ENCODE measurements at places on chromosomes 11 and 22.

- DNase-seq: peak; percentile 52
Observed at GRCh38 chr22:35601743-35602615, 15.2 kb downstream of the MB start.

- DNase-seq: no peak
Observed at GRCh38 chr22:23102002-23102655, 31.8 kb downstream of the GNAZ start.

GRCh38 chr11:64266339-64266738 lies 15.0 kb downstream of the PLCB3 start:
- DNase-seq: no peak

DNA sequence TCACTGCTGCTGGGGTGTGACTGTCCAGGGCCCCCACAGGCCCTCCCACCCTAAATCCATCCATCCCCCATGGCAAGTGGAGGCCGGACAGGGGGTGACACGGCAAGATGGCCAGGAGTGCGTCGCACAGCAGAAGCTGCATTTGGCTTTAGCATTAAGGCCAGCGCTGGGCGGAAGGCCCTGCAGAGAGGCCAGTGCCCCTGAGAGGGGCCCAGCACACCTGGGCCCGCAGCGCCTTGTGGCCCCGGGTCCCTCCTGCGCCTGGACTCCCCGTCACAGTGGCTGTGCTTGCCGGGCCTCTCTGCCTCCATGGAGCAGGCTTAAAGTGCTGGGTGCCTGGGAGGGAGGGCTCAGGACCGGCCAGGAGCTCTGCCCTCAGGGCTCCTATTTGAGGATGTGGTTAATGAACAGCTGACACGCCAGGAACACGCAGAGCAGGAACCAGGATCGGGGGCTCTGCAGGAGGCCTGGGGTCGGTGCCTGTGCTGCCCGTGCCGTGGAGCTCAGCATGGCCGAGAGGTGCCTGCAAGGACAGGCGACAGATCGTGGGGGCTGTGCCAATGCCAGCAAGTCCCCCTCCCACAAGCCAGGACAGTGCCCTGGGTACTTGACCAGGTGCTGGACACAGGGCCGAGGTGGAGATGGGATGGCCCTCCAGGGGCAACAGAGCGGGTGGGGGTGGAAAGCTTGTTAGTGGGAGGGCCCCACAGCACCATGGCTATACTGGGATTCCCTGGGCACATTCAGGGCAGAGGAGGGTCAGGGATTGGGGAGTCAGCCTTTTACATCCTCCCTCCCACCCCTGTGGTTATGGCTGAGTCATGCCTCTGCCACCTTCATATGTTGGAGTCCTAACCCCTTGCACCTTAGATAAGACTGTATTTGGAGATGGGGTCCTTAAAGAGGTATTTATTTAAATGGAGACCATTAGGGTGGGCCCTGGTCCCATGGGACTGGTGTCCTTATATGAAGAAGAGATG lies 30.9 kb upstream of the CARS1 start:
- no peak for DNase-seq

DNA sequence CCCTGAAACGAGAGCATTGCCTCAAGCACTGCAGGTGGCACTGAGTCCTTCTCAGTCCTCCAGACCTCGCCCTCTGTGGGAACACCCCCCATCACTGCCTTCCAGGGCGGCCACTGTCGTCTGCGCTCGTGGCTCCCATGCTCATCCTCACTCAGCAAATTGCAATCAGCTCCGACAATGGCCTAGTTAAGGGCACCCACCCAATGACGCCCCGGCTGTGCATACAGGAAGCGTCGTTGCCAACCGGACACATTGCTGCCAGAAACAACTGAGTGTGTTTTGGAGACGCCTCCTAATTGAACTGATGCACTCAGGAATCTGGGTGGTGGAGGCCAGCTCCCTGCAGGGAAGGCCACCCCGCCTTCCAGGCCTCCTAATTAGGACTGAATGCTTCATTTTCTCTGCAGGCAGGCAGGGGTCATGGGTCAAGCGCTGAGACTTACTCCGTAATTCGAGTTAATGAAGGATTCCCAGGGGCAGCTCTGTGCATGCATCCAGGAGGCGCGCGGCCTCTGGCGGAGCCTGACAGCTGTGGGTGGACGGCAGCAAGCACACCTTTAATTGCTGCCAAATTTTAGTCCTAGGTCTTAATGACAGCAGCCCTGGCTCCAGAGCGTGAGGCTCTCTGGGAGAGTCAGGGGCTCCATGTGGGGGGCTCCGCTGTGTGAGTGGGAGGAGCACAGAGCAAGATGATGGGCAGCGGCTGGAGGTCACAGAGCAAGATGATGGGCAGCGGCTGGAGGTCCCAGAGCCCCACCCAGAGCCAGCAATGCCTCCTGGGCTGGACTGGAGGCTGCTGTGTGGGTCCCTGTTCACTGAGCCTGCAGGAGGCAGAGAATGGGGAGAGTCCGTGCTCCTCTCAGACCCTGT lies 199.0 kb downstream of the BRD1 start:
- DNase-seq: no peak

GRCh38 chr11:64366751-64367150 lies 7.8 kb downstream of the RPS6KA4 start:
- no peak for DNase-seq

GRCh38 chr11:126514061-126514693 lies 158.7 kb downstream of the ST3GAL4 start:
- DNase-seq: no peak

DNA sequence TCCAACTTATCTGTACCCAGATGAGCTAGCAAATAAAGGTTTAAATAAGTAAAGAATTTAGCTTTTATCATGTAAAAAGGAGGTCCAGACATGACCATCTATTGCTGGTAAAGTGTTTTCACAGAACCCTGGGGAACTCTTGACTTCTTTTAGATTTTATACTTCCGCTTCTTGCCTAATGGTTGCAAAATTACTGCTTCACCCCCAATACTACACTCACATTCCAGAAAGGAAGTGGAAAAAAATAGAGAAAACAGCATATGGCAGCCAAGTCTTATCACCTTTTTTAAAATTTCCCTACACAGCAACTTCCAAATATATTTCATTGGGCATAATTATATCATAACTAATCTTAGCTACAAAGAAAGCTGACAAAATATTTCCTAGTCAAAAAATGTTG lies 12.1 kb downstream of the BBOX1 start:
- no peak for DNase-seq

DNA sequence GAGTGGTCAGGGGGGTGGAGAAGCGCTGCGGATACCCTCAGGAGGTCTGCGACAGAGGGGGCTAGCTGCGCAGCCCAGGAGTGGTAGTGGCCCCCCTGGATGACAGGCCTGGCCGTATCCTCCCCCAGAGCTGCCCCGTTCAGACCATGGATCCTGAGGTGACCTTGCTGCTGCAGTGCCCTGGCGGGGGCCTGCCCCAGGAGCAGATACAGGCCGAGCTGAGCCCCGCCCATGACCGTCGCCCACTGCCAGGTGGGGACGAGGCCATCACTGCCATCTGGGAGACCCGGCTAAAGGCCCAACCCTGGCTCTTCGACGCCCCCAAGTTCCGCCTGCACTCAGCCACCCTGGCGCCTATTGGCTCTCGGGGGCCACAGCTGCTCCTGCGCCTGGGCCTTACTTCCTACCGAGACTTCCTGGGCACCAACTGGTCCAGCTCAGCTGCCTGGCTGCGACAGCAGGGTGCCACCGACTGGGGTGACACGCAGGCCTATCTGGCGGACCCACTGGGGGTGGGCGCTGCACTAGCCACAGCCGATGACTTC lies 505 bp downstream of the NUDT22 start:
- DNase-seq: no peak

DNA sequence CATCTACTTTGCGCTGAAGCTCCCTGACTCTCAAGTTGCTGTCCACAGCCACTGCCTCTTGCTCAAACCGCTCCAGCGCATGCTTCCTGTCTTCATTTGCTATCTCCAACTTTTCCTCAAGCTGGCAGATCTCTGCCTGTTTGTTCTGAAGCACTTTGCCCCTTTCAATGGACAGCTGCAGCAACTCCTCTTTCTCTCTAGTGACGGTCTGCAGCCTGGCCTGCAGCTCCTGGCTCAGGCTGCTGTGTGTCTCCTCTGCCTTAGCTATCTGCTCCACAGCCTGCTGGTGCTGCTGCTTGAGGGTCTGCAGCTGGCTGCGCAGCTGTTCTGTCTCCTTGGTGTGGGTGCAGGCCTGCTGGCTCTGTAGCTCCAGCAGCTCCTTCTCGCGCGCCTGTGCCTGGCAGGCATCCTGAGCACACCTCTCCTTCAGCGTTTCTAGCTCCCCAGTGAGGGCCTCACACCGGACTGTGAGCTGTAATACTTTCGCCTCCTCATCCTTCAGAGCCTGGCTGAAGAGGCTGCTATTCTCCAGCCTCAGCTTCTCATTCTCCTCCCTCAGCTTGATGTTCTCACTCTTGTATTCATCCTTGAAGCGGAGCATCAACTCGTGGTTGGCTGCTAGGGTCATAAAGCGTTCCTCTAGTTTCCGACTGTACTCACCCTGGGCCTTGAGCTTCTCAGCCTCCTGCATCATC lies 723 bp downstream of the CCDC89 start:
- DNase-seq: no peak

DNA sequence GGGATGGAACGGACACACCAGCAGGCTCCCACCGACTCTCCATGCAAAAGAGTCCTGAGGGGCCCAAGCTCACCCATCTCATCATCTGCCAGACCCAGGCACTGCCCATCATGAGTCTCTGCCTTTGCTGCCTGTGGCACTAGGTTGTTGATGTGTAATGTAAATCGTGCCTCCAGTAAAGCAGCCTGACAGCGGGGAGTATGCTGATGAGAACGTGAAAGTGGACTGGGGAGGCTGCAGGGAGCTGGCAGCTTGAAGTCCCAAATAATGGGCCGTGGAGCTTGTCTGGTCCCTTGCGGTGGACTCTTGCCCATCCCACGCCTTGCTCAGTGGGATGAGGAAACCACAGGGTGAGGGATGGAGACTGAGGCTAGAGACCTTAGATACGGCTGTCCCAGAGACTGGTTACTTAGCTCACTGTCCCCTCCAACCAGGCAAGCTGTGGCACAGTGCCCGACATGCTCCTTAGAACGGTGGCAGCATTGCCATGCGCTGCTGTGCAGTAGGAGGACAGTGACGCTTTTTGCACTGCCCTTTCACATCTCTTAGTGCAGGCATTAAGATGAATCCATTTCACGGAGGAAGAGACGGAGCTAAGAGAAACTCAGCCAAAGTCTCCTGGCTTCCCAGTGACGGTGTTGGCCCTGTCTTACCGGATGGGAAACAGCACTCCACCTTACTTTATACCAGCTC lies 39.6 kb upstream of the PLET1 start:
- no peak for DNase-seq

- DNase-seq: no peak
Observed at GRCh38 chr11:325796-326591, 5.3 kb upstream of the IFITM3 start.

GRCh38 chr11:30801357-30801756 lies 215.2 kb upstream of the MPPED2 start:
- DNase-seq: no peak

DNA sequence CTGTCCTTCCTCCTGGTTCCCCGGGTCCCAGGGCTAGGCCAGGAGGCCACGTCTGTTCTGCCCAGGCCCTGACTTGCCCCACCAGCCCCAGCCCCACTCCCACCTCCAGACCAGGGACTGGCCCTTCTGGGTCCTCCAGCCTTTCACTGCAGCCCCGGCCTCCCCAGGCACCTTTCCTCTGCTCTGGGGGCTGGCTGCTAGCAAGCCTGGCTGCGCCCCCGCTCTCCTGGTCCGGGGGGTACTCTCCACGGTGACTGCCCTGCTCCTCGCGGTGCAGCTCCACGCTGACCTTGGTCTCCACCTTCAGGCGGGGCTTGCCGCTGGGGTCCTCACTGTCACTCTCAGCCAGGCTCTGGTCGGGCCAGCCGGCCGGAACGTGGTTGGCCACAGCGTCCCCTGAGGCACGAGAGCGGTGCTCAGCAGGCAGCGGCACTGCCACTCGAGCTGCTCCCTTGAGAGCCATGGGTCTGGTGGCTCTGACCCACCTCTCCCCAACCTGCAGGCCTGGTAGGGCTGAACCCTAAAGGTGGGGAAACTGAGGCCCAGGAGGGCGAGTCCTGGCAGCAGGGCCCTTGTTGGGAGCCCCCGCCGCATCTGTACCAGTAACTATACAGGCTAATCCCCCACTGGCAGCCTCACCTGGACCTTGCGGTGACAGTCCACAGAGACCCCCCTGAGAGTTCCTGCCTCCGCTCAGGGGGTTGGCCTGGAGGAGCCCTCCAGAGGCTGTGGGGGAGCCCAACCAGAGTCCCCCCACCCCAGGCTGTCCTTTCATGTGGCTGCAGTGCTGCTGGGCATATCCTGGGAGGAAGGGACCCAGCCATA lies 29.0 kb downstream of the TRMU start:
- DNase-seq: no peak

DNA sequence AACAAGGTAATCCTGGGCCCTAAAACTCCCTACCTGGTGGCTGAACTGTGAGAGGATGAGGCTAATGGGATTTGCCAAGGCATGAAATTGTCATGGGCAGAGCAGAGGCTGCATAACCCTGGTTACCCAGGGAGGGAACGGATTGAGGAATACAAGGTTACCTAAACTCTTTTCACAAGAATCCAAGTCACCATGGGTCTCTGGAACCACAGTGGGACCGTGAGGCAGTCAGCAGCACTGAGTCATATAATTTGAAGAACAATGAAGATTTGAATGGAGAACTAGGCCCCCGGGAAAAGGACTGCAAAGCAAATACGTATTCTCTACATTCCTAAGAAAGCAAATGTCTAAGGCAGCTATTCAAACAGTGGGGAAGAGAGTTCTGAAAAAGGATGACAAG lies 19.8 kb downstream of the CAT start:
- DNase-seq: no peak

- no peak for DNase-seq
Observed at GRCh38 chr22:23264610-23265367, 84.5 kb downstream of the BCR start.
